ENCODE measurements at places on chromosomes 5 and 9.

DNA sequence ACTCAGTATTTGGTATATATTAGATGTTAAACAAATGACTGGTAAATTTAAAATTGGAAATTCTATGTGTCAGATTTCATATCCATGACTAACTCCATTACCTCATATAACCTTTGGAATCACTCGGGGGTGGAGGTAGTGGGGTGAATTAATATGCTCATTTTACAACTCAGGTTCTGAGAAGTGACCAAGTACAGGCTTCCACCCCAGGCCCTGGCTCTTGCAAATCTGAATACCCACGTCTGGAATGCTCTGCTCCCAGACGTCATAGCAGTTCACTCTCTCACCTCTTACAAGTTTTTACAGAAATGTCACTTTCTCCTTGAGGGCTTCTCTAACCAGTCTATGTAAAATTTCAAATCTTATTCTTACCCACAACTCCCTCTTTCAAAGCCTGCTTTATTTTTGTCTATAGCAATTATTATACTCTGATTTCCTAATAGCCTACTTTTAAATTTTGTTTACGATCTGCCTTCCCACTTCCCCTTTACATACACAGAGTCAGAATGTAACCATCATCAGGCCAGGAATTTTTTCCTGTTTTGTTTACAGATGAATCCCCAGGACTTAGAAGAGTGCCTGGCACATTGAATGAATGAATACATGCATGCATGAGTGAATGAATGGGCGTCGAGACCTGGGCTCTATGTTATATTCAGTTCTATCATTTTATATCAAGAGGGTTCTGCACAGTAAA is 134.1 kb upstream of the IFNE start:
- DNase-seq = no peak

DNA sequence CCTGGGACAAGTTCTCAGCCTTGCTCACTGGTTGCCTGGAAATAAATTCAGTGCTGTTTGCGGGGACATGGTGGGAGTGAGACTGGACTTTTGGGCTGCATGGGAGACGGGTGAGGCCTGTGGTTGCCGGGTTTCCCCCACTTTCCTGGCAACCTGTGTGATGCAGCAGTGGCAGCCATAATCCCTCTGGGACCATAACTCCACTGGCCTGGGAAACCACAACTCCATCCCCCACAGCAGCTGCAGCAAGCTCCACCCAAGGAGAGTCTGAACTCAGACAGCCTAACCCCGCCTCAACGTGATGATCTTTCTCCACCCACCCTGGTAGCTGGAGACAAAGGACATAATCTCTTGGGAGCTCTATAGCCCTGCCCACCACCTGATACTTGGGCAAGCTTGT is 349.9 kb downstream of the PIK3R1 start:
- DNase-seq = no peak

- DNase-seq = no peak
Measured at GRCh38 chr5:135973323-135974020, 18.7 kb upstream of the LECT2 start.

DNA sequence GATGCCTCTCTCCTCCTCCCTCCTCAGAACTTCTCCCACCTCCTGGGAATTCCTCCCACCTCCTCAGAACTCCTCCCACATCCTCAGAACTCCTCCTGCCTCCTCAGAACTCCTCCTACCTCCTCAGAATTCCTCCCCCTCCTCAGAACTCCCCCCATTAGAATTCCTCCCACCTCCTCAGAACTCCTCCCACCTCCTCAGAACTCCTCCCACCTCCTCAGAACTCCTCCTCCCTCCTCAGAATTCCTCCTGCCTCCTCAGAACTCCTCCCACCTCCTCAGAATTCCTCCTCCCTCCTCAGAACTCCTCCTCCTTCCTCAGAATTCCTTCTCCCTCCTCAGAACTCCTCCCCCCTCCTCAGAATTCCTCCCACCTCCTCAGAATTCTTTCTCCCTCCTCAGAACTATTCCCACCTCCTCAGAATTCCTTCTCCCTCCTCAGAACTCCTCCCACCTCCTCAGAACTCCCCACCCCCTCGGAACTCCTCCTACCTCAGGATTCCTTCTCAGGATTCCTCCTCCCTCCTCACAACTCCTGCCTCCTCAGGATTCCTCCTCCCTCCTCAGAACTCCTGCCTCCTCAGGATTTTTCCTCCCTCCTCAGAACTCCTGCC is 23.9 kb downstream of the SLC46A2 start:
- DNase-seq = no peak

GRCh38 chr5:41240390-41240789 is 27.1 kb upstream of the C6 start:
- no peak for DNase-seq

GRCh38 chr9:136218271-136218670 is 13.3 kb upstream of the LHX3 start:
- no peak for DNase-seq

- no peak for DNase-seq
Measured at GRCh38 chr5:54643685-54644106, 126.1 kb downstream of the SNX18 start.

DNA sequence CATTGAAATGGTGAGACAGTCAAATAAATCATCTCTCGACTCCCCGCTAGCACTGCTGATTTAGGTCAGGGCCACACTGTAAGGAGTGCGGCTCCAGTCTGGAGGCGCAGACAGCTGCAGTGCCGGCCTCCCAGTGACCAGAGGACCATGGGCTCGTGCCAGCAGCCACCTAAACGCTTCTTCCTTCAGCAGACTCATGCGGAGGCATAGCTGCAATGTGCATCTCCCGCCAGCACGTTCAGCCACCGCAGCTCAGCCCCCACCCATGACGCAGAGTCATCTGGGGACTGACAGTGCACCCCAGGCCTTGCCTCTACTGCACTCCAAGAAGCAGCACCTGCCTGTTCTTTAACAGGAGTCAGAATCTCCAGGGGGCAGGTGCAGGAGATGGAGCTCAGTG is 13.6 kb upstream of the MAPK9 start:
- DNase-seq = no peak

DNA sequence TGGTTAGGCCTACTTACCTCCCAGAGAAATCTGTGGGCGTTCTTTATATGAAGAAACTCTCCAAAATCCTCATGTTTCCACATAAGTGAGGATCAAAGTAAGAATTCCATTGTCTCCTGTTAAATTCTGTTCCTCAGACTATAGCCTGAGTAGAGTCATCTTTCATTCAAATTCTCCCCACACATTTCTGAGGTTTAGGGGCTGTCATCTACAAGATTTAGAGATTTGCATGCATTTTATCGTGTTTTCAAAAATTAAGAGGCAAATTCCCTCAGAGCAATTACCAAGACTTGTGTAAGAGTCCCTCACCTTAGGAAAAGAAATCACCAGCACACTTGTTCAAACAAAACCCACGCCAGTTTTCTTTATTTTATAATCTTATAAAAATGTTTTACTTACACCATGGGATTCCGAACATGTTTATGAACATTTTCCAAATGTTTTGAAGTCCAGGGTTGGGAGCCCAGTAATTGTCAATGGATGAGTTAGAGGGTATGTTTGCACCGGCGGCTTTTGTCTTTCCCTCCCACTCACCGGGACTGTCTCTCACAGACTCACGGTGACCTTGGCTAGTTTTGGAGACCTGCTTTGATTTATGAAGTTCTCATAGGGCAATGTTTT is 367.6 kb downstream of the ENC1 start:
- no peak for DNase-seq

DNA sequence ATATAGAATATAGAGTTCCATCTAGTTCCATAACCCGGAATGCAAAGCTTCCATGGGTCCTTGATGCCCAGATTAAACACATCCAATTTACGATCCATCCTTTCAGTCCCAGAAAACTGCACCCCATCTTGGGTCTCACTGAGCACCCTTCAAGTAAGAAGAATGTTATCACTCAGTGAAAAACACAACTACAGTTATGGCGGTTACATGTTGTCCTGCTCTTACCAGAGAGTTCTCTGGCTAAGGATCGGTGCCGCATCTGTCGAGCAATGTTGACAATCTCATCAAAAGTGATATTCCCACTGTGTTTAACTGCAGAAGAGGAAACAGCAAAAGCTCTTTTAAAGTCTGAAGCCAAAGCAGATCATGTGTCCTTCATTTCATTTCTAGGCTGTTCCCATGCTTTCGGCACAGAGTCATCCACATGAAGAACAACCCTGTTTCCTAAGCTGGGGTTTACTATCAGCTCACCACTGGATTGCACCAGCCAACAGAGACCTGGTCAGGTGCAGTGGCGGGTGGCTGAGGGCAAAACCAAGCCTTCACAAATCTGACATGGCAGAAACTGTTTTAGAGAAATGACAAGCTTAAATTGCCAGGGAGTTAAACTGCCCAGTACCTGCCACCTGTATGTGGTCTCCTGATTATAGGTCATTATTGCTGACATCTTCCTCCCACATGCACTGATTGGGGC is 2.9 kb downstream of the RPL12 start:
- DNase-seq = no peak

GRCh38 chr9:98854266-98854665 is 46.8 kb downstream of the GALNT12 start:
- DNase-seq = no peak

GRCh38 chr5:94853120-94853519 is 234.7 kb downstream of the SLF1 start:
- DNase-seq = no peak

- no peak for DNase-seq
Measured at GRCh38 chr5:72281764-72282499, 38.1 kb downstream of the MRPS27 start.

DNA sequence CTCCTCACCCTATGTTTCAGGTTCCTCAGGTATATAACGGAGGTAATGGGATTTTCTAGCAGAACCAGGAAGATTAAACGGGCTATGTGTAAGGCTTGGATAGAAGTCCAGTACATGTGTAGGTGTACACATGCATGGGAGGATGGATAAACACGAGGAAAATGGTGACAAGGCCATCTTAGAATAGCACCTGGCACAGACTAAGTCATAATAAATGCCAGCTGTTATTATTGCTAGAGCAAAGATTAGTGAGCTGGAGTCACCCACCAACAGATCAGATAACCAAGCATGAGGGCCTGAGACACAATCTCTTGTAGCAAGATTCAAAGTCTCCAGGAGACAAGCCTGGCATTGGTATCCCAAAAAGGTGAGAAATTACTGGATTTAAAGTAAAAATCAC is 21.1 kb downstream of the SPOCK1 start:
- DNase-seq = no peak

DNA sequence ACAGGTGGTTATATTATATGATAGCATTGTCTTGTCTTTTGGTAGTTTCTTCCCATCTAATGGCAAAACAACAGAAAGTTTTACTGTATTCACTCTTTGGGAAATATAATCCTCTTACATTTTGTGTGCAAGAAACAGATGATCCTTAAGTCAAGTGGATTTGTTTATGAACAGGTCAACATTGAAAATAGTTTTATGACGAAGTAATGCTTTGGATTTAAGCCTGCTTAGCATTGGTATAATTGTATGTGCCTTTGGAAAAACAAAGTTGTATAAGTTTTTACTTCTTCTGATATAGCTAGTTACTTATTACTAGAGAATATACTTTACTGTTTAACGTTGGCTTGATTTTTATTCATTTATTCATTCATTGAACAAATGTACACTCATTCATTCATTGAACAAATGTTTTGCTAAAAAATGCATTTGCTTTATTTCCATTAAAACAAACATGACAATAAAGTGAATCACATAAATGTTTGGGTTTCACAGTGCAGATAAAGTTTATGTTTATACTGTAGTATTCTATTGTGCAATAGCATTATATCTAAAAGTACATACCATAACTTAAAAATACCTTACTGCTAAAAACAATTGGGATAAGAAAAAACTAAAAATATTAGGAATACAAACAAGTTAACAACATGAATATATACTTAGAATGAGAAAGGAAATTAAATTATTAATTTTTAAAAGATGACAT is 12.3 kb downstream of the SGCD start:
- no peak for DNase-seq

- DNase-seq = no peak
Measured at GRCh38 chr5:109921735-109922380, 232.1 kb downstream of the MAN2A1 start.

DNA sequence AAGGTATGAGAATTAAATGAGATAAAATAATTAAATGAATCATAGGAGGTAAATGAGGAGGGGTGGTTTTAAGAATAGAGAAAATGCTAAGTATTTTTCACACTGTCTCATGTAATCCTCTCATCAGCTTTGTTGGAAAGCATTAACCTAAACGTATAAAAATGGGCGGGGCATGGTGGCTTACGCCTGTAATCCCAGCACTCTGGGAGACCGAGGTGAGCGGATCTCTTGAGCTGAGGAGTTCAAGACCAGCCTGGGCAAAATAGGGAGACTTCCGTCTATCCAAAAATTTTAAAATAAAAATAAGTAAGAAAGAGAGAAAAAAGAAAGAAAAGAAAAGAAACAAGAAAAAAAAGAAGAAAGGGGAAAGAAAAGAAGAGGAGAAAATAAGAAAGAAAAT is 1.9 kb upstream of the RFK start:
- no peak for DNase-seq

GRCh38 chr5:35336230-35336629 is 105.9 kb upstream of the PRLR start:
- DNase-seq = no peak

DNA sequence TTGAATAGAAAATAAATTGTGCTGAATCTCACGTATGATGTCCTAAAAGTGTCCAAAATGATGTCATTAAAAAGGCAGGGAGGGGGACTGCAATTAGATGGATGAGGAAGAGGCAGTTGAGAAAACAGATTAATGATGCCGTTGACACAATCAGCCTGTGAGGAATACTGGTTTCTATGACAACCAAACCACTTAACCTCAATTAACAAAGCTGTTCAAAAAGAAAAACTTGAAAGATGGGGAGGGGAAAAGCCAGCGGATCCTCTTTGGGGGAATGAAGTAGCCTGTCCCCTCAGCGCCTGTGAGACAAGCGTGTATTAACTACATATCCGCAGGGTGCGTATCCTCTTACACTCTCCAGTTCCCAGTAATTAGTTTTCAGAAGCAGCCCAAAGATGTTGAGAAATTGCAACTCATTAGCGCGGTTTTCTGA is 160.7 kb downstream of the TTC39B start:
- no peak for DNase-seq

GRCh38 chr9:80691229-80691628 is 998.1 kb downstream of the TLE1 start:
- no peak for DNase-seq

GRCh38 chr5:112971276-112971675 is 5.3 kb upstream of the DCP2 start:
- DNase-seq = no peak

DNA sequence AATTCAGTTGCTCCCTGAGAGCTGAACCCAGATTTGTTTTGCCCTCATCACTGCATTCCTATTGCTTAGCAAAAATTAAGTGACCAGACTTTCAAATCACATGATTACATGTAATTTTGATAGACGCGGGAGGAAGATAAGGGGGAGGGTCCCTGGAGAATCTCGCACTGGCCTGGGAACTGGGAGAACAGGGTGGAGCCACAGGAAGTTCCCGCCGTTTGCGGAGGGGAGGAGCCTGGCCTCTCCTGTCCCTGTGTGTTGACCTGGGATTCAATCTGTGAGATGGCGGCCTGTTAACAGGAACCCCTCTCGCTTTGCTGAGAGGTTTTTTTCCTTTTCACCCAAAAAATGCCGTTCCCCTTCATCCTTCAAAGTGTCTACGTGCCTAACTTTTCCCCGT is 142.9 kb upstream of the OR13F1 start:
- no peak for DNase-seq

Measured in iPS DF 19.7 (cell line).